Eye (tissue), 1 donor: ENCODE measurements at places on chromosomes 5 and 9.

DNA sequence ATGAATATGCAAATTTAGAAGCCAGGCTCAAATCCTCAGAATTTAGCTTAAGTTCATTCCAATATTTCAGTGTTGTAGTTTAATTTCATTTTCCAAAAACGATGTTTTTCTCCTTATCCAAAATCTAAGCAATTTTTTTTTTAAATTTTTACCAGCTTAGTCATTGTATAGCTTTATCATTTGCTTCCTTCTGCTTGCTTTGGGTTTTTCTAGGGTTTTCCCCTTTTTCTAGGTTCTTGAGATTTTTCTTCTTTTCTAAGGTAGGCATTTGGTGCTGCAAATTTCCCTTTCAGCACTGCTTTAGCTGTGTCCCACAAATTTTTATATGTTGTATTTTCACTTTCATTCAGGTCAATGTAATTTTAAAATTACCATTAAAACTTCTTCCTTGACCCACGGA, 34.4 kb upstream of the CCDC112 start:
- DNase-seq: no peak

GRCh38 chr9:94212531-94212930, 46.6 kb upstream of the ZNF169 start:
- DNase-seq: no peak

- DNase-seq: no peak
Observed at GRCh38 chr9:116002624-116003023, 151.0 kb upstream of the PAPPA start.

DNA sequence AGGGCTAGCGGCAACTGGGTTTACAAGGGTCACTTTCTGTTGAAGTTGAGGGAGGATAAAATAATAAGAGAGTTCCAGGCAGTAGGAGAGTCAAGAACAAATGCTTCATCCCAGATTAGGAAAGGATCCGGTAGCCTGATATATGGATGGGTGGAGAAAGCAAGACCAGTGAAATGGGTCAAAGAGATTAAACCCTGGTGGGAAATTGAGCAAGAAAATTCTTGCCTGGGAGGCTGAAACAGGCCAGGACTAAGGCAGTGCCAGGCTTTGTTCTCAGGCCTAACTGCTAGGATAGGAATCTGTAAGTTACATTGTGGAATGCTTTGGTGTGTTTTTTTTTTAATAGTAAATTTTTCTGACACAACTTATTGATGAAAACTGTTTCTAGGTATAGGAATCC, 257.4 kb upstream of the RFX3 start:
- DNase-seq: no peak

DNA sequence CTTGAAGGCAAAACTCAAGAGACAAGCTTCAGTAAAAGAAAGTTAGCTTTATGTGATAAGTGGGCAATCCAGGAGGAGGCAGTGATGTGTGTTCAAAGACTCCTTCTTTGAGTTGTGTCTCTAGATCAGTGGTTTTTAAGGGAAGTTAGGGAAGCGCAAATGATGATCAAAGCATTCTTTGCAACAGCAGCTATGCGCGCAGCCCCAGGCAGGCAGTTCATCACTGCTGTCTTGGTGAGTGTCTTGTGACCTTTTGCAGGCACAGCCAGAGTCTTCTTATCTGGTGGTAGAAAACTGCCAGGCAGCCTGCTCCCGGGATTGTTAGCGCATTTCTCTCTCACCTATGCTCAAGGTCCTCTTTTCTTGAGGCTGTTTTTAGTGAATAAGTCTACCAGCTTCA, 40.3 kb upstream of the CLK4 start:
- DNase-seq: no peak

- DNase-seq: peak; percentile 77
Observed at GRCh38 chr5:95959888-95960666, 1.6 kb downstream of the ELL2 start.

GRCh38 chr5:177194268-177194667, 60.7 kb downstream of the NSD1 start:
- DNase-seq: peak; percentile 23

- DNase-seq: no peak
Observed at GRCh38 chr5:178450121-178451028, 139.8 kb downstream of the COL23A1 start.

DNA sequence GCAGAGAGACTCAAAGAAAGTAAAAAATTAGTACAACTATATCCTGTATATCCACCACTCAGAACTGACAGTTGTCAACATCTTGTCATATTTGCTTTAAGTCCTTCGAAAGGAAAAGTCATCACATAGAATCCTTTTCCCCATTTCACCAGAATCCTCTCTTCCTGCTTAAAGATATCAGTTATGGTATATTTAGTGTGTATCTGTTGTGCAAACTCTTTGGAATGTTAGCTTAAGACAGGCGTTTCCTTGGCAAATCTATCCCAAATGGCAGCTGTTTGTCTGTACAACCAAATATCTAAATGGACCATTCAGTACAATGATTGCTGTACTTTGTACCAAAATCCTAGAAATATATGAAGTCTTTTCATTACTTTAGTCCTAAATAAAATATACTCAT, 98.5 kb downstream of the ITGA1 start:
- no peak for DNase-seq

DNA sequence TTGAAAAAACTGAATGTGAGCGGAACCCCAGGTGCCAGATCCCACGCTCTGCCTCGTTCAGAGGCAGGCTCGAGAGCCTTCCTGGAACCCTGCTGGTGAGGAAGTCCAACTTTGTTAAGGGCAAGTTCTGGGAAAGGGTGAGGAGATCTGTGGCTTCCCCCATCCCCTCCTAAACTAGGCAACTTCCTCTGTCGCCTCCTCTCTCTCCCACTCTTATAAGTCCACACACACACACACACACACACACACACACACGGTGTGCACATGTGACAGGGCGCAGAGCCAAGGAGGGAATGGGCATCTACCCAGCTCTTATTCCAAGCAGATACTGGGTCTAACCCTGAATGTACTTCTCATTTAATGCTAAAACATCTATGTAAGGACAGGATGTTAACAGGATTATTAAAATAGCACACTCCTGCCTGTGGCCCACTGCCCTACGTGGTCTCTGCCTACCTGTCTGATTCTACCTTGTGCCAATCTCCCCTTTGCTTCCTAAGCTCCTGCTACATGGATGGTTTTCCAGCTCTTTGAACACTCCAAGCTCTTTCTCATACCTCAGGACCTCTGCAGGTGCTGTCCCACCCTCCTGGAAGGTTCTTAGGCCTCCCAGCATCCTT, 72.4 kb upstream of the FBXW11 start:
- peak; percentile 50 for DNase-seq

DNA sequence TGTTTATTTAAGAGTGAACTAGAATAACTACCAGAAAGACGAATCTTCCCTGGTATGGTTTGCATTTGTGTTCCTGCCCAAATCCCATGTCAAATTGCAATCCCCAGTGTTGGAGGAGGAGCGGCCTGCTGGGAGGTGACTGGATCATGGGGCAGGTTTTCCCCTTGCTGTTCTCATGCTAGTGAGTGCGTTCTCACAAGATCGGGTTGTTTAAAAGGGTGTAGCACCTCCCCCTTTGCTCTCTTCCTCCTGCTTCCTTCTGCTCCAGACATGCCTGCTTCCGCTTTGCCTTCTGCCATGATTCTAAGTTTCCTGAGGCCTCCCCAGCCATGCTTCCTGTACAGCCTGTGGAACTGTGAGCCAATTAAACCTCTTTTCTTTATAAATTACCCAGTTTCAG, 210.3 kb upstream of the TBC1D2 start:
- no peak for DNase-seq

DNA sequence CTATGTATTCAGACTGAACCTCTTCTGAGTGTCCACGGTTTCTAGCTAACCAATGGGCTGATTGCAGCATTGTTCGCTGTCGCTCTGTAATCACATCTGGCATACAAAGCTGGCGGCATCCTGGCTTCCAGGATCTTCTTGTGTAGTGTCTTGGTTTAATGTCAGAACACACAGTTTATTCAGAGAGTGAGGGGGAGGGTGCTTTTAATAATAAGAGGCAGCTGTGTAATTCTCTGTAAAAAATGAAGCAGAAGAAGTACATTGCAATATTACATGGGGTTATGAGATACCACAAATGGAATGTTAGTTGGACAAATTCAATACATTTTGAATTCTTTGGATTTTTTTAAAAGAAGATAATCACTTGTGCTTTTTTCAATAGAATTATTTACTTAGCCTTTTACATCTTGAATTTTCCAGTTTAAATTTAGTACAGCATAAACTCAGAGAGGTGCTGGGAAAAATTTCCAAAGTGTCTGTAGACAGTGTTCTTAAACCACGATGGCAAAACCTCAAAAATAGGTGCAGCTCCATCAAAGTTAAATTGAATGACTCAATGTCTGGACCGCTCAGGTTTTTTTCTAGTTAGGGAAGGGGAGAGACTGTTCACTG, 206.0 kb downstream of the PCSK1 start:
- peak; percentile 61 for DNase-seq

DNA sequence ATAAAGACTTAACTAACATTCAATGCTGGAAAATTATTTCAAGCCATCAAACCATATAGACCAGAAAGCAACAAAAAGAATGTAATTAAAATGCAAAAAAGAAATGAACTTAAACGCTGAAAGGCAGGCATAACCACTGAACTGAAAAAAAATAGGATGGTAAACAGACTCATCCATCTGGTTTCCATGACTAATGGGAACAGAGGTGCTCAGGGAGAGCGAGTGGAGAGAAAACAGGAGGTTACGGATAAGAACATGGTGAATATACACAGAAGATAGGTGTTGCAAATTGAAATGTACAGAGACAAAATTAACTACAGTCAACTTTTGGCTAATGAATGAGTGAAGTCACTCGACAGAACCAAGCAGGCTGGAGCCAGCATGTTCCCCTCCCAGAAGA, 43.5 kb upstream of the RNF38 start:
- no peak for DNase-seq

DNA sequence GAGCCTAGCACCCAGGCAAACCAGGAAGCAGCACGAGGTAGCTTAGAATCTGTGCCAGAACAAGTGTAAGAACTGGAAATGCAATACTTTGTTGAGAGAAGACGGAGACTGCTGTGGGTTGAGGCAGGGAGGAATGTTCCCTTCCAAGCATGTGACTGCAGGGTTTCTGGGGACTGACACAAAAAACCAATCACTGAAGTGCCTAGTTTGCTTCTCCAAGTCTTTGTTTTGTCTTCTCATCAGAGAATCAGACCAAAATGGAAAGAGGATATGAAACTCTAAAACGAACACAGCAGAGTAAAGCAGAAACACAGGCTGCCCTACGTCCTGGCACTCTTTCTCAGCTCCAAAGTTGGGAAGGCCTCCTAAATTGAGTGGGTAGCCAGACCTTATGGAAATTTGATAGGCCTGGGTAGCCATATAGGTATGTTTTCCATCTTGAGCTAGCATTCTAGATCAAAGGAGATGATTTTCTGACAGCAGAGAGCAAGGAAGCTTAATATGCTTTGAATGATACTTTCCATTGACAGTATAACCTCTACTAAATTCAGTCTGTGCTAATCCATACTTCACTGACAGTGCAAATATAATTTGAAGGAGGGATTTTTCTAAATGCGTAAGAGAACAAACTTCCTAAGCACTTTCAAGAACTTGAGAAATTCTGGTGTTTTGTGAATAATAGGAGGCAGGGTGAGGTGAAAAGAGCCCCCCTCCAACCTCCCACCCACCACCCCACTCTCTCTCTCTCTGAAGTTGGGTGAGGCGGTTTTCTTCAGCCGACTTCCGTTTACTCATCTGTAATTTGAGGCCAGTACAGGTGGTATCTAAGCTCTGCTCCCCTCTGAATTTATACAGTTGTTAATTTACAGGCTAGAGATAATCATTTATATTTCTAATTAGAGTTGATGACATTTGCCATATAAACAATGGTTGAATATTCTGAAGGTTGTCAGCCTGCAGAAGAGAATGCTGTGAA, 5.5 kb downstream of the ADRB2 start:
- no peak for DNase-seq

DNA sequence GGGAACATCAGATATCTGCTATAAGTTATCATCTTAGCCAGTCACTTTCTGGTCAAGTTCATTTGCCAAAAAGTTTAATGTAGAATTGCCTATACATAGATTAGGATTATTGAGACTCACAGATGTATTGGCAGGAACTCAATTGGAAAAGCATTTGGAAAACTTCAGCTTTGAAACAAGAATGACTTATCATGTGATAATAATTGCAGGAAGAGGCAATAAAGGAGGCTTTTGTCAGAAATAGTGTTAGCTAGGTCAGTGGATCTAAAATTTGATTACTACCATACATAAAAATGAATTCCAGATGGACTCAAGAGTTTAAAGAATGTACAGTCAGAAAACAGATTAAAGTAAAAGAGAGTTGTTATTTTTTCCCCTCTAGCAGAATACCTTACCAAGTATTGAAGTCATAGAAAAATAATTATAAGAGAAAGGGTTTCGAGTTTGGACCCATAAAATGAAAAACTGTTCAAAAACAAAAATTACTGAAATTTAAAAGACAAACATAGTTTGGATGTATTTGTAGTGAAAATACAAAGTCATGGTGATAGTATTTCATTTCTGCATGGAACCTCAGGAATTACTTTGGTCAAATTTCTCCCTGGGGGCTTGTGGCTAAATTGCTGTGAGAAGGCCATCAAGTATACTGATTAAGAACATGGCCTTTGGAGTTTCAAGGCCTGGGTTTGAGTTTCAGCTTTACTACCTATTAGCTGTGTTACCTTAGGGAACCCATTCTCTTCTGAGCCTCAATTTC, 159.9 kb downstream of the TMEM38B start:
- no peak for DNase-seq

- no peak for DNase-seq
Observed at GRCh38 chr5:28499766-28500290, 1461.4 kb upstream of the CDH9 start.

DNA sequence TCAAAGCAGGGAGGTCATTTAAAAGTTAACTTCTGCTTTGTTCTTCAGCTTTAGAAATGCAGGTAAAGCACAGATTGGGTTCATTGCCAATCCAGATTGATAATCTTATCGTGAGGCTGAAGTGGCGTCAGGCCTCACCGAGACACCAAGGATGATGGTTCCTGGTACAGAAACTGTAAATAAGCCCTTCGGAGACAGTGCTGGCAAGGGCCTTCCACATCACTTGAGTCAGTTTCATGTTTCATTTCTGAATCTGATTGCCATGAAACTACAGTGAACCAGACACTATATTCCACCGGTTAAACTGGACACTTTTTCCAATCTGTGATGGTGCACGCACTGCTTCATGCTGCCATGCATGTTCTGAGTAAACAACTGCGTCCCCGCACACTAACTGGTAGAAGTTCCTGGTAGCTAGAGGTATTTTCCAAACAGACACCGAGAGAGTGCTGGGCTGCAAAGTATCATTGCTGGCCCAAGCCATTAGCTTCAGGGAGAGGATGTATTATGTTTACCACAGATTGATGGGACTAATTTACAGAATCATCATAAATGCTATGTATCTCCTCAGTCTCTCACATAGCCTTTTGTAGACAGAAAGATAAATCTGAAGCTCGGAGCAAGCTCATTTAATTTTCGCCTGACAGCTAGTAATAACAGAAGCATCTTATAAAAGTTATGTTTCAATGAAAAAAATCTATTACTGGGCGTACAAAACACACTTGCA, 336.1 kb downstream of the GLIS3 start:
- no peak for DNase-seq

DNA sequence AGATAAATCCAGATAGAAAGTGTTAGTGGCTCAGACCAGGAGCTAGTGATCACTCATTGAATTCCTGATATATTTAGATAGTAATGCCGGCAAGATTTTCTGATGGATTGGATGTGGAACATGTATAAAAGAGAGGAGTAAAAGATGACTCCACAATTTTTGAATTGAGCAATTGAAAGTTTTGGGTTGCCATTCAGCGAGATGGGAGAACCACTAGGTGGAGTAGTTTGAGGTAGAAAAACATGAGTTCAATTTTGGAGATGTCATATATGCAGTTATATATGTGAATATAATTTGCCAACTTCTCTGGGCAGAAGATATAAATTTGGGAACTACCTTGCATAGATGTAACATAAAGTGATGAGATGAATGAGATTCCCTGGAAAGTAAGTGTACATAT, 502.5 kb upstream of the SEMA6A start:
- DNase-seq: no peak
